Glutamatergic neuron (in vitro differentiated cells): ENCODE measurements at places on chromosomes 3 and 15. TPM values are rescaled to one million over a fixed set of nuclear protein-coding genes. Genes with fewer than 3 reads are reported as not detected.

- DNase-seq, result no peak
These were observed 84.8 kb upstream of the KLHL25 start for GRCh38 chr15:85879334-85880163.

- no peak for DNase-seq
These were observed 54.2 kb upstream of the RPL32 start for GRCh38 chr3:12895391-12896062.

The ST8SIA2 gene
- 30.4 TPM for total RNA-seq

The SAXO2 gene
- total RNA-seq, result 0.20 TPM

The CSPG4 gene
- 1.1 TPM for total RNA-seq

The UCN2 gene
- total RNA-seq, result 4.3 TPM
